NCI-H2081 (cell line): ENCODE measurements at places on chromosomes 4 and X.

DNA sequence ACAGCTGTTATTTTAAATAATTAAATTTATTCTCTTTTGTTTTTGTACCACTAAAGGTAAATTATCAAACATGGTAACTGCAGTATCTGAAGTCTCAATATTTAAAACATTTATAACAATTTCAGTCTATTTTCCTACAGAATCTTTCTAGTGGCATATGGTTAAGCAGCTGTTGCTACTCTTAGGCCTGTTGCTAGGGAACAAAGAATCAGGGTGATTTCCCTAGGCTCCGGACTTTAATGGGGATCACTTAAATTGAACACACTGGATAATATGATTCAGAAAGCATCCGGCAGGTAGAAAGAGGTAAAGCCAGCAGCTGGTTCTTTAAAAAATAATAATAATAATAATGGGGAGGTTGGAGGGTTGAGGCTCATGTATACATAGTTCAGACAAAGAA, 17.6 kb downstream of the FBXO8 start:
- no peak for DNase-seq

DNA sequence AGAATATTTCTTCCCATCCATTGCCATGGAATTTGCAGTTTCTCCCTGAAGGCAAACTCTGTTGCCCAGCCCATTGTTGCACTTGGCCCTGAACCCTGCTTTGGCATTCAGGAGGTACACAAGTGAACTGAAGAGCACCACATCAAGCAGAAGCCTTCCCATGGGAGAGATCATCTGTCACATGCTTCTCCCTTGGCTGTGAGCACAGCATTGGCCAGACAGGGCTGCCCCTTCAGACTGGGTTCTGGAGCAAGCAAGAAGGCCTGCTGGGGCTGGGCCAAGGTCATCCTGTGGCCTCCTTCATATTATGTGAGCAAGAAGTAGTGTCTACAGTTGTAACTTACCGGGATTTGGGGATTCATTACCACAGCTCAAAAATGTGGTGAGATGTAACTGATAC, 22.7 kb downstream of the SCML1 start:
- no peak for DNase-seq

DNA sequence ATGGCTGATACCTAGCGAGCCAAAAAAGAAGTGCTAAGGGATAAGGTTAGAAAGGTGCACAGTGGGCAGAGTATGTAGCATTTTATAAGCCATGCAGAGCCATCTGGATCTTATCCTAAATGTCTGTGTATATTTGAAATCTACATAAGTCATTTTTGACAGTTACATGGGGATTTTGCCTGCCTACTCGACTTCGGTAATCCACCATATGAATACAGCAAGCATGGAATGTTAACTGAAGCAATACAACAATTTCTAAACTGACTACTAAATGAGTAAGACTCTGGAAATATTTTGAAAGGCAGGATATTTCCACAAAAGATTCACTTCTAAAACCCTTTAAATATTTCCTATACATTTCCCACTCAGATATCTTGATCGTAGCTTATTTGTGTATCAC, 122.5 kb downstream of the KCNIP4 start:
- no peak for DNase-seq

- DNase-seq = no peak
These were observed 25.9 kb upstream of the SMARCAD1 start for GRCh38 chr4:94181815-94182214.

- DNase-seq = no peak
These were observed 32.5 kb upstream of the AADAT start for GRCh38 chr4:170122252-170122651.
